RPMI7951 (cell line): ENCODE measurements at places on chromosomes 4 and X.
A peak's percentile ranks its signal among the peaks of the same experiment; 100 is the strongest.

DNA sequence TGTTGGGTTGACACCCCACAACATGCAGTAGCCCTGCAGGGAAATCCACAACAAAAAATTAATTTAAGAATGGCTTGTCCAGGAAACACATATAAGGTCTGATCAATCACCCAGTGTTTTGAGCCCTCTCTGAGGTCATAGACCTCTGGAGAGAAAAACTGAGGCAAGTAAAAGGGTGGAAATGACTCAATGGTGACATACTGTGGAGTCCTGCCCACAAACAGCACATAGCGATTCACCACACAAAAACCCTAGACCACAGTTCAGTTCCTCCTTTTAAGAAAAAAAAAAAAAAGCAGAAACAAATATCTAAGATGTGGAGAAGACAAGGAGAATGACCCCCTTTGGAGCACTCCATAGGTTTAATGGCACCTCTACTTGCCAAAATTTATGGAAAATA is 2691.0 kb downstream of the PCDH7 start:
- peak; percentile 11 for DNase-seq

DNA sequence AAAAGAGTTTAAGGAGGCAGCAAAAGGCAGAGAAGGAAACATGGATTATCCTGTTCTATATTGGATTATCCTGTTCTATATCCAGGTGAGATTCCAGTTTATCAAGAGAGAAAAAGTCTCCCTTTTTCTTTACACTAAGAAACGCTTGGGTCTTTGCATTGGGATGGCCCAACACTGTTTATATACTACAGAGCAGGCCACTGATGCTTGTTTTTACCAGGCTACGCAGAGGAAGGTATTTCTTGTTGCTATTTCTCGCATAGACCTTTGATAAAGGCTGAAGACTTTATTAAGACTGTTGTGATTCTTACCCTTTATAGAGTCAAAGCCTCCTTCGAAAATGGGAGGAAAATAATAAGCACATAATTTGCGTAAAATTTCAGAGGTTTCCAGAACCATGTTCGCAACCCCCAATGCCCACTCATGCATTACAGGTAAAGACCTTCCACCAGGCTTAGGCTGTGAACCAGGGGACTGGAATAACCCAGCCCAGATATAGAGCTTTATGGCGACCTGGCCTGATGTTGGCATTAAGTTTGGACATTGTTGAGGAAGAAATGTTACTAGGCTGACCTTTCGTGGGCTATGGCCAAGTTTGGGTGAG is 218.3 kb downstream of the PTTG2 start:
- no peak for DNase-seq

DNA sequence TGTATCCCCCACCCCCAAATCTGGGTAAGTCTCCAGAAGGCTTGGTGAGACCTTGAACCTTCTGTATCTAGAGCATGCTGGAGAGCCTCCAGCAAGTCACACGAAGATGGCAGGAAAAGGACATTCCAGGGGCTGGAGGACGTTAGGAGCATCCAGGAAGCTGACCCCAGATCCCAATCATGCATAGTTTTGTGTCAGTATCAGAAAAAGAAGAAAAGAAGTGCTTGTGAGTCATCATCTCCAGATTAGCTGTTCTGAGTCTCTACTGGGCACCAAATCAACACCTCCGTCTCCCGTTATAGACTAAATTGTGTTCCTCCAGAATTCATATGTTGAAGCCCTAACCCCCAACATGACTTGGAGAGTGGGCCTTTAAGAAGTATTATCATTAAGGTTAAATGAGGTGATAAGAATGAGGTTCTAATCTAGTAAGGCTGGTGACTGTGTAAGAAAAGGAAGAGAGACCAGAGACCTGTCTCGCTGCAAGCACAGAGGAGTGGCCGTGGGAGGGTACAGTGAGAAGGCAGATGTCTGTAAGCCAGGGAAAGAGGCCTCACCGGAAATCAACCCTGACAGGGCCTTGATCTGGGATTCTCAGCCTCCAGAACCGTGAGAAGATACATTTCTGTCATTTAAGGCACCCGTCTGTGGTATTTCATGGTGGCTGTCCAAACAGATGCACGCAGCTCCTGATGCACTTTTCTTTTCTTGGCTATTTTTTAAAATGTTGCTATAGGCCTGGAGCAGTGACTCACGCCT is 38.1 kb upstream of the CLDN24 start:
- peak; percentile 43 for DNase-seq

DNA sequence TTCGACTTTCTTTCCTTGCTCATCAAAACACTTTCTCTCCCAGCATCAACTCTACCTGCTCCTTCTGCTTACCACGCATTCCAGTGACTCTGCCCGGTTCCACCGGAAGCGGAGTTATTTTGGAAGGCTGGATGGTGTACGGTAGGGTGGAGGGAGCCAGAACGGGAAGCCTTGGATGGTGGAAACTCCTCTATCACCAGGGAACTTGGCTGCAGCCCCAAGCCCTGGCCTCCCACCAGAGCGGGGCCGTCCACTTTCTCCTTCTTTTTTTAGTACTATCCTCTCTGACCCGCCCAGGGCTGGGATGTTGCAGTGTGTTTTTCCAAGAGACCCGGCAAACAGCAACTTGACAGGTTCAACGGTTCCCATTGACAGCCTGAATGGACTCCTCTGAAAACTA is 27.6 kb downstream of the ADGRG2 start:
- DNase-seq: no peak

- DNase-seq: no peak
Measured at GRCh38 chr4:73945674-73946449, 36.0 kb downstream of the PF4 start.

DNA sequence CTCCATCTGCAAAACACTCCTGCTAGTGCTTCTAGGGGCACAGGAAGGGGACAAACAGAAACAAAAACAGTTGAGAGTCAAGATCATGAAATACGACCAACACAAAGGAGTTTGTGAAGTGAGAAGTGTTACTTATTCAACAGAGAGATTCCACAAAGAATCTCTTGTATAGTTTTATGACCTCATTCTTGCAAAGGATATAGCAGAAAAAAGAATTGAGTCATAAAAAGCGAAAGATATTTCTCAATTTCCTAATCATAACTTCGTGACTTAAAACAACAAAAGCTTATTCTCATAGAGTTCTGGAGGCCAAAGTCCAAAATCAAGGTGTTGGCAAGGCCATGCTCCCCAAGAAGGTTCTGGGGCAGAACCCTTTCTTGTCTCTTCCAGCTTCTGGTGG is 40.7 kb downstream of the TIGD4 start:
- no peak for DNase-seq

DNA sequence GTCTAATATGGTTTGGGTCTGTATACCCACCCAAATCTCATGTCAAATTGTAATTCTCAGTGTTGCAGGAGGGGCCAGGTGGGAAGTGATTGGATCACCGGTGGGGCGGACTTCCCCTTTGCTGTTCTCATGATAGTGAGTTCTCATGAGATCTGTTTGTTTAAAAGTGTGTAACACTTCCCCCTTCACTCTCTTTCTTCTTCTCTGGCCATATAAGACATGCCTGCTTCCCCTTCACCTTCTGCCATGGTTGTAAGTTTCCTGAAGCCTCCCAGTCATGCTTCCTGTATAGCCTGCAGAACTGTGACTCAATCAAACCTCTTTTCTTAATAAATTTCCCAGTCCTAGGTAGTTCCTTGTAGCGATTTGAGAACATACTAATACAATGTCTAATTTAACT is 19.7 kb upstream of the SCRG1 start:
- DNase-seq: no peak

GRCh38 chr4:36256398-36256891 is 12.1 kb upstream of the ARAP2 start:
- no peak for DNase-seq

DNA sequence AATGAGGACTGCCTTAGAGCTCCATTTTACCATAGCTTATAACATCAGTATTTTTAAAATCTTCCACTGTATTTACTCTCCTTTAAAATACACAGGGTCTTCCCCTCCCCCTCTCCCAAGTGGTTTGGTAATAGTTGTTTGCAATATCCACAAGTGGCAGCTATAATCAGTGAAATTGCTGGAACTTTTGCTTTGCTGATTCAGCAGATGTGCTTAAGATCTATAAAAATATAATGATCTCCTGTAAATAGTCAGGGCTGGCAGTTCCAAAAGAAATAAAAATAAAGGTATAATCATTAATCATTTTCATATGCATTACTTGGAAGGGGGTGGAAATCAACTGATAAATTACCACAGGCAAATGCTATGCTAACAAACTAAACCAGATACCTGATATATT is 345.2 kb downstream of the KLHL13 start:
- no peak for DNase-seq
